CD4-positive, alpha-beta T cell (primary cell): ENCODE measurements at places on chromosomes 5 and 9.

DNA sequence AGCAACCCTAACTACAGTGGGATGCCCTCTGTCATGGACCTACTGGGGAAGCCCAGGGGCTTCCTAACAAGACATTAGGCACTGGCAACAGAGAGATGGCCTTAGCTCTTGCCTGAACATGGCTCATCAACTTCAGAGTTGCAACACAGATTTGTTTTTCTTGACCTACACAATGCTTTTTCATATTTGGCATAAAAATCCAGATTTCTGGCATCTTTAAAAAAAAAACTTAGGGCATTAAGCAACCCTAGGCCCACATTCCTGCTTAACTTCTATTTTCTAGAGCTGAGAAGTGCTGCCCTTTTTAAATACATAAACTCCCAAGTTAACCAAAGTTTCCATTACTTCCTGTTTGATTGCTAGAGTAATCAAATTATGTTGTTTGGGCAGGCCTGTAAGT is 8.0 kb downstream of the GRIA1 start:
- no peak for DNase-seq

GRCh38 chr9:133750982-133751649 is 13.0 kb upstream of the SARDH start:
- no peak for DNase-seq

- DNase-seq = peak; percentile 5
Measured at GRCh38 chr9:112378328-112379176, 1.4 kb upstream of the HSDL2 start.

DNA sequence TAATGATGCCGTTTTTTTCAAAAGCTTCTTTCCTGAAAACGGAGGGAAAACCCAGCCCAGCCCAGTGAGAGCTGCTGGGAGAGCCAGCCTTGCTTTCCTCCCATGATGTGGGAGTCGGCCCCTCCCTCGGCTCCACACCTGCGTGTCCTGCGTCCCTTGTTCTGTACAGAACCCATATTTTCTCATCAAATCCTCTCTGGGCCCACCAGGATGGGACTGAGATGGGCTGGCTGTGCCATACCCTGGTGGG is 8.9 kb downstream of the FLT4 start:
- no peak for DNase-seq

- peak; percentile 72 for DNase-seq
Measured at GRCh38 chr5:43065948-43066798, 26.1 kb upstream of the ANXA2R start.

- no peak for DNase-seq
Measured at GRCh38 chr9:99222416-99223270, 561 bp downstream of the SEC61B start.

GRCh38 chr5:145407300-145408047 is 427.7 kb downstream of the PRELID2 start:
- no peak for DNase-seq

DNA sequence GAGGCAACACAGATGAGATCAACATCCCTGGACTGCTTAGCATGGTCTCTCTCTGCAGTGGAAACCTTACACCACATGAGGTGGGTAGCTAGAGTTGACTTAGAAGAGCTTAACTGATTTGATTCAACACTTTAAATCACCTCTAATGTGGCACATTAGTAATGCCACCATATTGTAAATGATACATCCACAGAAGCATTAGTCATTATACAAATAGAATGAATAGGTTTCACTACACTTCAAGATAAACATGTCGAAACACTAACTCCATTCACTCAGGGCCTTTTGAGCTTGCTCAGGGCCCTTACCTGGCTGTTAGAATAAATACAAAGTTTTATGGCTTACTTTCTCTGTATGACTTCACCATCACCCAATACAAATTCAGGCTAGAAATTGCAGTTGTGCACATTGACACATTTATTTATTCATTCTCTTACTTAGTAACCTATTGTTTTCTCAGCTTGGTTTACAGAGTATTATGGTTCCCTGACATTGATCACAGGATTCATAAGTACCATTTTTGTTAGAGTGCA is 9.3 kb upstream of the SMAD5 start:
- no peak for DNase-seq

DNA sequence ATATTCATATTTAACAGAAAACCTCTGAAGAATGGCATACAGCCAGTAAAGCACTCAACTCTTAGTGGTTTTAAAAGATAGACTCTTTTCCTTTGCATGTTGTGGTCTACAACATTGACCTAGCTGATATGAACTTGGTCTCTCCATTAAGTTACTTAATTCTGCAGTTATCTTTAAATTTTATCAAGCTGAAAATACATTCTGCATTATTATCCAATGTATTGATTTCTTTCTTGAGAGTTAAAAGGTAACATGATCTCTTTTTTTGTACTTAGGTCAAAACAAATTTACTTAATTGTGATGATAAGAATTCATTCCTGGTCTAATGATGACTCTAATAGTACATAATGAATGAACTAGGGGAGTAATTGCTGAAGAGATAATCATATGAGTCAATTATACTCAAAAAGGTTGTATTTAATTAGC is 132.9 kb downstream of the STARD4 start:
- no peak for DNase-seq

GRCh38 chr9:92046676-92047075 is 68.5 kb downstream of the SPTLC1 start:
- no peak for DNase-seq

DNA sequence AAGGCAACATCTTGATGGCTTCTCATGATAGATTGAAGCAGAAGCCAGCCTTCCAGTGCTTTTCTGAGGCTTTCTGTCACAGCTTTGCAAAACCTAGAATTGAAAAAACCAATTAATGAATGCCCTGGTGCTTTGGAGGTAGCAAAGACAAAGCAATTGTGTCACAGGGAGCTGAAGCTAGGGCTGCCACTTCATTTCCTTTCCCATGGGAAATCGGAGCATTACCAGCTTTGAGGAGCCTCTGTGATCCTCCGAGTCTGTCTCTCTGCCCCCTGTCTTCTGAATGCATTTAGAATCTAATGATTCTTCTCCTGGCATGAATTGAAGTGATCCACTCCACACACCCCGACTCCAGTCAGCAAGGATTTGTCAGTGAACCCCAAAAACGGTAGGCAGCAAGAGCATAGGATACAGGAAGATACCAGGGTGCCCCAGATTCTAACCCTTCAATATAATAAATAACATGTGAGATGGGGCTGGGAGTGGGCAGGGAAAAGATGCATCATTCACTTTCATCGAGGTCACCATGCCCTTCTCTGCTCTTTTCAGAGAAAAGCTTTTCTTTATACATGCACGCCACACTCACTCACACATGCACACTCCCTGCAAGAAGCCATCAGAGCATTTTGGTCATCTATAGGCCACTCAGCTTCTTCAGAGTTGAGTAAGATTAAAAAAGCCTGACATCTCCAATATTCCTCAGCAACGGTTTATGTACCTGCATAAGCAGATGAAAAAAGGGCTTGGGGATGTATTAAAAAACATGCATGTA is 247.7 kb upstream of the ZNF462 start:
- DNase-seq = no peak

DNA sequence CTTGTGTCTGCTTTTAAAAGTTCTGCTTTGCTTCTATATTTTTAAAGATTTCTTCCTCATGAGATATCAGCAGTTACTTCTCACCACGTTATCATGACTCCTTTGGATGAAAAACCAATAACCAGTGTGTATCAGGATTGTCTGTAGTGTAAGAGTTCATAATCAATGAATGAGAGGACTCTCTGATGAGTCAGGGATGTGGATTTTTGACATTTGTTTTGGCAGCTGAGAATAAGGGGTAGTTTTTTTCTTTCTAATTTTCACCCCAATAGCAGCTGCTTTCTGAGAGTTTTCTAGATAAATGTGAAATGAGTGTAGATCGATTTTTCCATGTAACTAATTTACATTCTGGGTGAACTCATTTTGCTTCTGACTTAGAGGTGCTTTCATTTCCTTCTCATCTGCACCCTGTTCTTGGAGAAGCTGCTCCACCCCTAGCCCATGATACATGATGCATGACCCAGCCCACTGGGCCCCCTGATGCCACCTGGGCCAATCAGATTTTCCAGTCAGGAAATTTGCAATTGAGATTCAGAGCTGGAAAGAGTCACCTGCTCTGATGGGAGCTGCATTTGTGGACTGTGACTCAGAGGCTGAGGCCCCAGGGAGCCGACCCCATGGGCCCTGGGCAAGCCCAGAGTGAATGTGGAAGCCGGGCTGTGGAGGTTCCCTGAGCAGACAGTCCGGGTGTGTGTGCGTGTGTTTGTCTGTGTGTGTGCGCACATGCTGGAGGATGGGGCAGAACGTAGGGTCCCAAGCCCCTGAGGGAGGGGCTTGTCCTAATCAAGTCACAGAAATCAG is 159.3 kb downstream of the RGS3 start:
- no peak for DNase-seq

GRCh38 chr9:135123773-135124134 is 36.3 kb downstream of the OLFM1 start:
- DNase-seq = no peak

- DNase-seq = no peak
Measured at GRCh38 chr5:115440782-115441451, 103.7 kb downstream of the FEM1C start.

DNA sequence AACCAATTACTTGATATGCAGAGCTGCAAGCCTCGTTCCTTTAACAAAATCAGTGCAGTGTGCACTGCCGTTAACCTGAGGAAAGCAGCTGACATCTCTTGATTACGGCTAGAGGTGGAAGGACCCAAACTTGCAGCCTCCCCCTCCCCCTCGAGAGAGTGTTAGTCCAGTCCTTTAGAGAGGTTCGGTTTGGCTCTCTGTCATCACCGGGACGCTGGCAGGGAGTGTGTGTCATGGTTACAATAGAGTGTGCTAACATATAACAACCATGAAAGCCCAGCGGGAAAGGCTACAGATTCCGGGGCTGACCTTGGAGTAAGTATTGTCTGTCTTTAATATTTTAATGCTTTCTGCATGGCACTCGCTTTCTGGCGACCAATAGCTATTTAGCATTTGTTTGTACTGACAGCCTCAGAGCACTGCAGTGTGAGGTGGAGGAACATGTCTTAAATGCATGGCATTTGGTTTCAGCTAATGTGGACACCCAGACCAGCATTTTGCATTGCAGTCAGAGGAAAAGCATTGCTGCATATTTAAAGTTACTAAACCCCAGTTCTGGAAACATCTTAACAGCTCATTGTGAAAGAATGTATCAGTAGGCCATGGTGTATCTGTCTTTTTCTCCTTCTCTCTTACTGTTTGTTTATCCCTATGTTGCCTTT is 237.5 kb downstream of the CD180 start:
- no peak for DNase-seq

DNA sequence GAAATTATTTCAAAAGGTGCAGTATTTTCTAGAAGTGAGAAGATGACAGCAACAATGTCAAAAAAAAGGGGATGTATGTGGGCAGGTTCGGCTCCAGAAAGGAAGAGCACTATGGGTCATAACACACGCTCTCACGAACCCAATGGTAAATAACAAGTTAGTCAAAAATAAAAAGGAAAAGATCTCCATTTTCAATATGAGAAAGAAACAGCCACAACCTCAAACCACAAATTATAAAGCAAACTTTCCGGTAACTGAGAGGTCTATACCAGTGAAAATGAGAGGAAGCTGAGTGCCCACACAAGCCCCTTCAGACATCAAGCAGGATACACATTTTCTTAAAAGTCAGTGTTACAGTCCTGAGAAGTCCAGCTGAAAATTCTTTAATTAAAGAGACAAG is 398.5 kb upstream of the RPS23 start:
- peak; percentile 42 for DNase-seq

DNA sequence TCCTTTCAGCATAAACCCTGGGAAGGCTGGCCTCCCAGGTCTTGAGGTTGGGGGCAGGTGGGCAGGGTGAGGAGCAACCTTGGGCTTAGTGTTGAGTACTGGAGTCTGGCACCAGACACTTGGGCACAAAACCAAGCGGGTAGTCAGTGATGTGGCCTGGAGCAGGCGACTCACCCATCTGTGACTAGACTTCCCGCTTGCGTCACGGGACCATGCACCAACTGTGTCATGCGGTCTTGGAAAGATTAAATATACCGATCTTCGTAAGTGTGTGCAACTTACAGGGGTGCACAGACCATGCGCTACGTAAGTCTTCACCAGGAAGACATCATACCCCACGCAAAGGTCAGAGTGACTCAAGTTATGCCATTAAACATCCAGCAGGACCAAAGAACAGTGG is 304.4 kb upstream of the IRX4 start:
- DNase-seq = no peak

DNA sequence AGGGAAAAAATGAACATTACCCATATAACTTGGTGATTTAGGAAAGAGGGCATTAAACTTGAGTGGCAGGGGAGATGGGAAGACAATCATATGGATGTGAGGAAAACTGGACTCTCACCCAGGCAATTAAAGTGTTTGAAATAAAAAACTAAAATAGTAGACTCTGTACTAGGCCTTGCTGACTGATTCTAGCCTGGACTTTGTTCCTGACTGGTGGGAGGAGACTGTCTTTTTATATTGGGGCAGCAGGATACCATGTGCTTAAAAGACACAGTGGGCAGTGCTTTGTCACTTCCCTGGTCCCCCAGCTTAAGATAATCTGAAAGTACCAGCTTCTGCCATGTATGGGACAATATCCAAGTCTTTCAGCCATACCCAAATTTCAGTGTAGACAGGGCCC is 107.0 kb downstream of the ACTL7B start:
- DNase-seq = no peak

DNA sequence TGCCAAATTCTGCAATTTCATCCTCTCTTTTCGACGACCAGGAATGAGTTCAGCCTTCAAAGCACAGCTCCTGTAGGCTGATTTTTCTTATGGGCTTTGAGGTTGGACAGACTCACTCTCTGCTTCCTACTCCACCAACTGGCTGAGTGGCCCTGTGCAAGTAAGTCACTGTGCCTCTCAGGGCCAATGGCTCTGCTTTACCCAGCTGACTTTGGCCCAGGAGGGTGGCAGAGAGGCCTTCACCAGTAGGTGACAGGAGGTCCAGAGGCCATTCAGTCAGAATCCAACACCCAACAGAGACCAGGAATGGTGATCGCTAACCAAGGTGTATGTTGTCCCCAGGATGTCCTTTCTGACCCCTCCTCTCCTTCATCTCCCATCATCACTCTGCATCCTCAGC is 49.5 kb upstream of the ALDH1B1 start:
- DNase-seq = no peak

DNA sequence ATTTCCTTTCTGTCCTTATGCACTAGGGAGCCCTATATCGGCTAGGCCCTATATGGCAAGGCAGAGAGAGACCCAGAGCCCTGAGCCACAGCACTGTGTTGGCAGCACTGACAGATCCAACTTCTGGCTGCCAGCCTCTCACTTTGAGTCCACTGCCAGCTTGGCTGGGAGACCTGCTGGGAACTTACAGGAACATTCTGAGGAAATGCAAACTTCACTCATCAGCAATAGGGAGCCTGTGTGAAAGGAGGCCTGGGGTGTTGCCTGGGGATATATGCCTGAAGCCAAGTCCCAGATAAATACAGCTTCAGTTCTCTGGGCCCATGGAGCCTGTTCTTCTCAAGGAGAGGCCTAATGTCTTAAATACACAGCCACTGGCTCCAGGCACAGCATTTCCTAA is 78.0 kb downstream of the ADRB2 start:
- no peak for DNase-seq

DNA sequence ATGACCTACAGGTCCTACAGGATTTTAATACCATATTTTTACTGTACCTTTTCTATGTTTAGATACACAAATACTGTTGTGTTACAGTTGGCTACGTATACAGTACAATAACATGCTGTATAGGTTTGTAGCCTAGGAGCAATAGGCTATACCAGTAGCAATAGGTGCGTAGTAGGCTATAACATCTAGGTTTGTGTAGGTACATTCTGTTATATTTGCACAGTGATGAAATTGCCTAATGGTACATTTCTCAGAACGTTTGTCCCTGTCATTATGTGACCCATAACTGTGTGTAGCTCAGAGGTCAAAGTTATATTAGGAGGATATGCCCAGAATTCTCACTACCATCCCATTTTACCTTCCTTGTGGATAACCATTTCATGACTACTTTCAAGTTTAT is 59.7 kb downstream of the NIPBL start:
- no peak for DNase-seq
